ENCODE measurements at places on chromosomes 2 and 18. TPM values are rescaled to one million over a fixed set of nuclear protein-coding genes. Genes with fewer than 3 reads are reported as not detected.

ADAM23 gene
- 5.0 TPM for total RNA-seq

HES6 gene
- total RNA-seq = 3.3 TPM

SCYGR4 gene
- not detected for total RNA-seq

TMEM178A gene
- total RNA-seq = not detected

RAPGEF4 gene
- 7.2 TPM for total RNA-seq

SDC1 gene
- 1.4 TPM for total RNA-seq

BMP10 gene
- not detected for total RNA-seq

CPS1 gene
- 1.5 TPM for total RNA-seq

ZNF236 gene
- total RNA-seq = 6.2 TPM

SERPINB13 gene
- total RNA-seq = not detected

TUBA4B gene
- total RNA-seq = not detected

ZNF892 gene
- 2.6 TPM for total RNA-seq

CCDC178 gene
- 8.2 TPM for total RNA-seq

RELCH gene
- 19.1 TPM for total RNA-seq

TYMS gene
- 86.5 TPM for total RNA-seq

CPLX4 gene
- not detected for total RNA-seq

PSMA8 gene
- not detected for total RNA-seq

ZNF532 gene
- 37.4 TPM for total RNA-seq

LYG1 gene
- total RNA-seq = not detected

CCDC93 gene
- 10.2 TPM for total RNA-seq

ALLC gene
- not detected for total RNA-seq

TSPYL6 gene
- not detected for total RNA-seq

COL4A3 gene
- not detected for total RNA-seq

RAB6C gene
- not detected for total RNA-seq

MYO3B gene
- not detected for total RNA-seq

FEZ2 gene
- 121 TPM for total RNA-seq

FOXI3 gene
- total RNA-seq = not detected

KIF1A gene
- 0.13 TPM for total RNA-seq

IL1RN gene
- total RNA-seq = not detected

DUSP19 gene
- total RNA-seq = 3.1 TPM

ACTG2 gene
- total RNA-seq = 0.25 TPM

UGT1A6 gene
- not detected for total RNA-seq

KLHL29 gene
- 3.1 TPM for total RNA-seq

Measured in mammary microvascular endothelial cell (primary cell).